ENCODE measurements at places on chromosomes 7 and 10. TPM values are rescaled to one million over a fixed set of nuclear protein-coding genes. Genes with fewer than 3 reads are reported as not detected.

- no peak for DNase-seq
Measured at GRCh38 chr10:65350611-65351010, 1575.2 kb upstream of the LRRTM3 start.

DNA sequence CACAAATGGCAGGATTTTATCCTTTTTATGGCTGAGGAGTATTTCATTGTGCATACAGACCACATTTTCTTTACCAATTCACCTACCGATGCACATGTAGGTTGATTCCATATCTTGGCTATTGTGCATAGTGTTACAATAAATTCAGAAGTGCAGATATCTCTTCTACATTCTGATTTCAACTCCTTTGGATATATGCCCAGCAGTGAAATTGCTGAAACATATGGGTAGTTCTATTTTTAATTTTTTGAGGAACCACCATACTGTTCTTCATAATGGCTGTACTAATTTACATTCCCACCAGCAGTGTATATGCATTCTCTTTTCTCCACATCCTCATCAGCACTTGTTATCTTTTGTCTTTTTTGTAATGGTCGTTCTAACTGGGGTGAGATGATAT, 1290.3 kb downstream of the XPNPEP1 start:
- no peak for DNase-seq

DNA sequence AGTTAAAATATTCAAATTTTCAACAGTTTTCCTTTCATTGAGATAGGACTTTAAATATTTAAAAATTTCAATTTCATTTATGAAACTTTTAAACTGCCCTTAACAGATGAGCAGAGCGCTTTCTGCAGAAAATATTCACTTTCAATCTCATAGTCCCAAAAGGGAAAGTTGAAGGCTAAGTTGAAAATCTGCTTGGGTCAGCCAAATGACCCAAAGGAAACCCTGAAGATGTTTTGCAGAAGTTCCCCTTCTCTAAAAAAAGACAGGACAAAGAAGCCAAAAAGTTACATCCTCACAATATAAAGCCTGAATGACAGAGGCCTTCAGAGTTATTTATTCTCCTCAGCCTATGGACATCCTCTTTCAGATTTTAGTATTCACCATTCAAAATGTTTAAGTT, 17.6 kb upstream of the SCIN start:
- no peak for DNase-seq

DNA sequence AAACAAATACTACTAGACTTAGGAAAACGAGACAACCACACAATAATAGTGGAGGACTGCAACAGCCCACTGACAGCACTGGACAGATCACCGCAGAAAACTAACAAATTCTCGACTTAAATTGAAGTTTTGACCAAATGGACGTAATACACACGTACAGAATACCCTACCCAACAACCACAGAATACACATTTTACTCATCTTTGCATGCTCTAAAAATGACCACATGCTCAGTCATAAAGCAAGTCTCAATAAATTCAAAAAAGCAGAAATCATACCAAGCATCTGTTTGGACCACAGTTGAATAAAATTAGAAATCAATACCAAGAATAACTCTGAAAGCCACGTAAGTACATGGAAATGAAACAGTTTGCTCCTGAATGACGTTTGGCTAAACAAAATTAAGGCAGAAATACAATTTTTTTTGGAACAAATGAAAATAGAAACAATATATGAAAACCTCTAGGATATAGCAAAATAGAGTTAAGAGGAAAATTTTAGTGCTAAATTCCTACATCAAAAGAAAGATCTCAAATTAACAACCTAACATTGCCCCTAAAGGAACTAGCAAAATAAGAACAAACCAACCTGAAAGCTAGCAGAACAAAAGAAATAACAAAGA, 30.6 kb downstream of the MAPK8 start:
- DNase-seq: no peak

DNA sequence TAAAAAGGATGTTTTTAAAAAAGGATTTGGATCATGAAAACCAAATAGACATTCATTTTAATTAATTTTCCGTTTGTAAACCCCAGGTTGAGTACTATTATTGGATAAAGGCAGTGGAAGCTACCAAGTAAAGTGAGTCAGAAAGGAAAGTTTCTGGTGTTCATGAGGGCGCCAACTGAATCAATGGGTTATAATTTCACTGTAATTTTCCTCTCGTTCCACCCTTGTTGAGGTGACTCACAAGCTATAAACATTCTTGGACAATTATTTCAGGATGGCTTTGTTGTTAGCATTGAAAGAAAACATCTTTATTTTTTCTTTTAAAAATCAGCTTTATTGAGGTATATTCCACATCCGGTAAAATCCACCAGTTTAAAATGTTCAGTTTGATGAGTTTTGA, 5.1 kb upstream of the FAM133B start:
- no peak for DNase-seq

Gene CPA1
- total RNA-seq: not detected

Gene EN2
- total RNA-seq: not detected

All from glomerular endothelial cell (primary cell).